GM12891 (cell line): ENCODE measurements at places on chromosomes 4 and X.

DNA sequence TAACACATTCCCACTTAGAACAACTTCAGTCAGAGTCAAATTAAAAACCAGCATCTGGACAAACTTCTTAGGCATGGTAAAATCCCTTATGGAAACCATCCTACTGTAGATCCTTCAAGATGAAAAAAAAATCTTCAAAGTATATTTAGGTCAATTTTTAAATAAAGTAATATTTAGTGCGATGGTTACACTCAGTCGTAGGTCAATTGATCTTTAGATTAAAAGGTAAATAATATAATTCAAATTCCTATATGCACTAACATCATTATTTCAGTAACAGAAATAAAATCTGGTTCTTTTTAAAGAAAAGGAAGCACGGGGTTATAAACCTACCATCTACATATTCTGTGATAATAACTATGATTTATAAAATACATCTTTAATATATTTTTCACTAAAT is at the start of gene UGT2A2:
Gene UGT2A2, minus strand, starts transcription at position 101 of the 400 bp plus-strand sequence. Its CDS starts 2 bp downstream, at position 99.
- DNase-seq, result no peak

- DNase-seq, result no peak
Measured at GRCh38 chrX:2325076-2325784, 175.5 kb downstream of the DHRSX start.

GRCh38 chr4:138112389-138112788 is 129.8 kb downstream of the SLC7A11 start:
- DNase-seq, result no peak

GRCh38 chrX:115427861-115428410 is 133.0 kb upstream of the PLS3 start:
- DNase-seq, result no peak

- DNase-seq, result peak; percentile 31
Measured at GRCh38 chrX:151753313-151754046, 18.9 kb downstream of the CNGA2 start.

DNA sequence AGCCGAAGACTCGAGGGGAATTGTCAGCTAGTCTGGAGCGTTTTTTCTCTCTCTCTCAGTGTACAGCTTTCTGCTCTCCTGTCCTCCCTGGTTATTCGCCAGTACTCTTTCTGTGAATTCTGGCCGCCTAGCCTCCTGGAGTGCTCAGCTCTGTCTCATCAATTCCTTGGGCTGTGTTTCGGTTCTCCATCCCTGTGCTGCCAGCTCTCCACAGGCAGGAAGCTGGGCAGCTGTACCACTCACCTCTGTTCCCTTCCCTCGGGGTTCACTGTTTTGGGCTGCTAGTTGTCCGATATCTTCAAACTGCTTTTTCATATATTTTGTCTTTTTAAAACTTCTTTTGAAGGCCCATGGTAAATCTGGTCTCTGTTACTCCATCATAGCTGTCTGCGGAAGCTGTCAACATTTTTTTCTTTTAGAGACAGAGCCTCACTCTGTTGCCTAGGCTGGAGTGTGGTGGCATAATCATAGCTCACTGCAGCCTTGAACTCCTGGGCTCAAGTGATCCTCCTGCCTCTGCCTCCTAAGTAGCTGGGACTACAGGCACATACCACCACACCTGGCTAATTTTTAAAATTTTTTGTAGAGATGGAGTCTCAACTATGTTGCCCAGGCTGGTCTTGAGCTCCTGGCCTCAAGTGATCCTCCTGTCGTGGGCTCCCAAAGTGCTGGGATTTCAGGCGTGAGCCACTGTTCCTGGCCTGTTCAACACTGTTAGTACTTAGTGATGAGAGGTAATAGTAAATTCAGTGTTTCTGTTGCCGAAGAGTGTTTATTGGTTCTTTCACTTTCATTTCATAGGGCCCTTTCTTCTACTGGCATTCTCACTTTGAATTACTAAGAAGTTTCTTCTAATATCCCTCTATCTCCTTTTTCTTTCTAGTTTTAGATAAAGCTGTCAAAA is 18.6 kb downstream of the ZCCHC4 start:
- no peak for DNase-seq

- DNase-seq, result no peak
Measured at GRCh38 chr4:113383111-113383785, 333.8 kb downstream of the ANK2 start.

DNA sequence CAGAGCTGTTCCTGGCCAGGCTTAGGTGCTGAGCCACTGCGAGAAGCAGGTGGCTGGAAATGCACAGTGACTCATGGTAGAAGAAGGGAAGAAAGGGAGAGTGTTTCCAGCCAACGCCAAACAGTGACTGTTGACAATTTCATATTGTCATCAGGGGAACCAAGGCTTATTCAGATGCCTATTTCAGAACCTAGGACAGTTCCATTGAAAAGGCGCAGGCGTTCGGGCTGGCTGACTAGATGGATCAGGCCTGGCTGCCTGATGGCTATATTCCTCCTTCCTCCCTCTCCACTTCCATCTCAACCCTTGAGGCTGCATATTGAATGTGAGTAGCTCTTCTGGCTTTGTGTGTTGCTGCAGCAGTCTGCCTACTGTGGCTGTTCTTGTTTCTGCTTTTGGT is 73.0 kb upstream of the FRMPD4 start:
- DNase-seq, result no peak

DNA sequence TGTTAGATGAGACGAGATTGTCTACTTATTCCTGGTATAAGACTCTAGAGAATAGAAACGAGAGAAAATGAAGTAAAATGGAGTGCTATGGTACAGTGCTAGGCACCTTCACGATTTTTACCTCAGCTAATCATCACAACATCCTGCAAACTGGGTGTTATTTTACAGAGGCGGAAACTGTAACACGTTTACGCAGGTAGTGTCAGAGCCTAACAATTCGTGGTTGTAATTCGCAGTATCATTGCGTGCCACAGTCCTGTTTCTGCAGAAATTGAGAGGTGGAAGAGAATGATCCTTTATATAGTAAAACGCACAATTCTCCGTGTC is 383 bp upstream of the TBC1D19 start:
- DNase-seq, result no peak

DNA sequence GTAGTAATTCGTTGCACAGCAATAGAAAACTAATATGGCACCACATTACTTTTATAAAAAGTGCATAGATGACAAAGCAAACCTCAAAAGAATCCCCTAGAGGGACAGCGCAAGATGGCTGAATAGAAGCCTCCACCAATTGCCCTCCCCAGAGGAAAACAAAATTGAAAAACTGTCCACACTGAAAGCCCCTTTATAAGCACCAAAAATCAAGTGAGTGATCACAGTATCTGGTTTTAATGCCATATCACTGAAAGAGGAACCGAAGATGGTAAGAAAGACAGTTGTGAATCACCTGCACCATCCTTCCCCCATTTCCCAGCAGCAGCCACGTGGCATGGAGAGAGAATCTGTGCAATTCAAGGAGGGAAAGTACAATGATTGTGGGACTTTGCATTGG is 522.2 kb downstream of the GLUD2 start:
- no peak for DNase-seq

DNA sequence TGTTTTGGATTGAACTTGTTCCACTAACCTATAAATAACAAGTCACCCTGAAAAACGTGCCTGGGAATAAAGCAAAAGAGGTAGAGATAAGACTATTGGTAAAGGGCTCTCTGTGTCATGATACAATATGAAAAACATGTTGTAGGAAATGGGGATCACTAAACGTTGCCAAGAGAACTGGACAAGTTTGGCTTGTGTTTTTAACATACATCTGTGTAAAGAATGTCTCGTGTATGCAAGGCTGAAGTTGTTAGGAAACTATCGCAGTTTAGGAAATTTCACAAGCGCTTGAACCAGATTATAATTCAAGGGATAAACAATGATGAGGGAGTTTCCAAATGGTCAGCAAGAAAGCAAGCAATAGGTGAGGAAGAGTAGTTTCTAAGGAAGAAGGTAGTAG is 655.8 kb downstream of the PCDH7 start:
- no peak for DNase-seq
